ENCODE measurements at places on chromosomes 1 and 21.

- no peak for DNase-seq
Observed at GRCh38 chr1:1603671-1604373, 3.9 kb upstream of the FNDC10 start.

GRCh38 chr1:92754719-92755050 is 30.2 kb downstream of the EVI5 start:
- no peak for DNase-seq

DNA sequence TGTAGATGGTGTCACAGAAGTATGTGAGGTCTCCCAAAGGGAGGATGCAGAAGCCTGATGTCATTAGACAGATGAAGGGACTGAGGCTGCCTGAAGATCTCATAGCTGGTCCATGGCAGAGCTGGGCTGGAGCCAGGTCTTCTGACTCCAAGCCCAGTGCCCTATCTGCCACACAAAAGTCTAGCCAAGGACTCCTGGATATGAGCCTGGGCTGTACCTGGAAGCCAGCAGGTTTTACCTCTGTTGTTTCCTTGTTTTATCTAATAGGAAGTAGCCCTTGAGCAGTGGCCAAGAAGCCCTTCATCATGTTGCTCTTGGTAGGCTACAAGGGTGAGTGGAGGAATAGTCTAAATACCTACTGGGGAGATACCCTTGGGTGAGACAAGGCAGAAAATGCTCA is 74.4 kb upstream of the SLC44A3 start:
- DNase-seq = no peak

- no peak for DNase-seq
Observed at GRCh38 chr1:232538224-232538942, 91.5 kb downstream of the SIPA1L2 start.
